Heart right ventricle (tissue), 16 donors: ENCODE measurements at places on chromosomes 12 and 14. TPM values are rescaled to one million over a fixed set of nuclear protein-coding genes. Genes with fewer than 3 reads are reported as not detected.

DNA sequence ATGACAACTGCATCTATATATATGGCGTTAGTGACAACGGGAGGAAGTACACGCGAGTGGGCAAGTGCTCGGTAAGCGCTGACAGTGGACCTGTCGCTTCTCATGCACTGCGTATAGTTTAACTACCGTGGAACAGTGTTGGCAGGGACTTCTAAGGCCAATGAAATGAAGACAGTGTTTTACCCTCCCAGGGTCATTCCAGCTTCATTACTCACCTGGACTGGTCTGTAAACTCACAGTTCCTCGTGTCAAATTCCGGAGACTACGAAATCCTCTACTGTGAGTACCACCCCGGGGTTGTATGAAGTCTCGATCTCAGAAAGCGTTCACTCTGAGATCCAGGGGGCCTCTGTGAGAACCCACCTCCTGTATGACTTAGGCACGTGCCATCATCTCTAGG lies 129.2 kb upstream of the EVL start:
- no peaks in the 10 kb centered on the region for H3K27me3 ChIP-seq
- no peaks in the 10 kb centered on the region for H3K4me1 ChIP-seq
- H3K4me3 ChIP-seq, result no peak overlapping the region
- H3K27ac ChIP-seq, result no peak overlapping the region
- H3K36me3 ChIP-seq, result peaks cover 45% of the 10 kb centered on the region
- DNase-seq, result no peak

Gene RPGRIP1
- 0.73 TPM for polyA plus RNA-seq

DNA sequence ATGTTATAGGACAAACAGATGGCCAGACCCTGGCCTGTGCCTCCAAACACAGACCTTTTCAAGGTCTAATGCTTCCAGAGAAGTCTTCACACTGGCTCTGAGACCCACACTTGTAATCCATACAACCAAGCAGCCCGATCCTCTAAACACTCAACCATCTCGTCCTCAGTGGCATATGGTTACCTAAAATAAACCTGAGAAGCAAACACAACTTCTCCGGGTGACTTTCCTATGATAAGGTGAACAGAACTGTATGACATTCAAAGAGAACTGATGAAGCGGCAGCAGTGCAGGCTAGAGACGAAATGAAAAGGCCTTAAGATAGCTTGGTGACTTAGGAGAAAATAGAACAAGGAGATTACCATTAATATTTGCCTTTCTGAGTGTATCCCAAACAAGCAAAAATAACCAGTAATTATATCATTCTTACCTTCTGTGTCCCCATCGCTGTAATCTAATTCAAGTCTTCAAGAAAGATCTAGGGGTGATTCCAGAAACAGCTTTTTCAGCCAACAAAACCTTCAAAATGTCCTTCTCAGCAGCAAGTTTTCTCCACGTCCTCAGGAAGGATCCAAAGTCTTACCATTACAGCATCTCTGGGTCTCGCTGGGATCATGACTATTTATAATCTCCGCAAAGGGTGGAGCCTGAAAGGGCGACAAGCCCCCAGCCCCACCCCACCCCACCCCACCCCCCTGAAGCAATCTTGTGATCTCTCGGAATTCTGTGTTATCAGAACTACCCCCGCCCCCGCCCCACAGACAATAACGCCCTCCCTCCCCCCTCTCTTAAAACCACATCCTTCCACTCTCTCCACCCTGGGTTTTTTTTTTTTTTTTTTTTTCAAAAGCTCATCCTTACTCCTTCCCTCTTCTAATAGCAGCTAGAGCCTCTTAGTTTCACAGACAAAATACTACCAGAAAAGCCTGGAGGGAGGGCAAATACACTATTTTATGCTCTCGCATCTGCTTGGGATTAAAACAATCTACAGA lies at the start of gene SLC2A3:
SLC2A3 (minus strand) TSS at position 598 of the 992 bp plus-strand sequence; CDS start at position 445, 153 bp downstream.
- H3K4me1 ChIP-seq, result peaks cover 34% of the 10 kb centered on the region
- DNase-seq, result peak; percentile 81
- H3K4me3 ChIP-seq, result peak within 1 kb of the TSS; percentile 68
- peaks cover 23% of the 10 kb centered on the region for H3K36me3 ChIP-seq

DNA sequence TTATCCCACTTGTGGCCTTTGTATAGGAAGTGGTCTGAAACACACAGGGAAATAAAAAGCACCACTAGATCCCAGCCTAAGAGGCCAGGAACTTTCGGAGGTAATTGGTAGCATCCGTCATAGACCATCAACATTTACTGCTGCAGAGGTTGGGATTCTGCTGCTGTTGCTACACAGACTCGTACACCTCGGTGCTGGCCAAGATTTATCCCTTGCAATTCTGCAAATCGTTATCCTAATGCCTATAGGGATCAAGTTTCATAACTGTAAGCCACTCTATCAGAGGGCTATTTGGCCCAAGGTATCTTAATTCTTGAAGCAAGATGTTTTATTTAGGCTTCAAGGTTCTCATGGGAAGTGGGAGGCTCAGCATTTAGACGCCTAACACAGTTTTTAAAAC lies 913.6 kb downstream of the GALC start:
- H3K36me3 ChIP-seq, result no peaks in the 10 kb centered on the region
- DNase-seq, result no peak
- H3K27me3 ChIP-seq, result no peaks in the 10 kb centered on the region
- no peaks in the 10 kb centered on the region for H3K4me1 ChIP-seq
- H3K27ac ChIP-seq, result no peak overlapping the region
- no peak overlapping the region for H3K4me3 ChIP-seq

DNA sequence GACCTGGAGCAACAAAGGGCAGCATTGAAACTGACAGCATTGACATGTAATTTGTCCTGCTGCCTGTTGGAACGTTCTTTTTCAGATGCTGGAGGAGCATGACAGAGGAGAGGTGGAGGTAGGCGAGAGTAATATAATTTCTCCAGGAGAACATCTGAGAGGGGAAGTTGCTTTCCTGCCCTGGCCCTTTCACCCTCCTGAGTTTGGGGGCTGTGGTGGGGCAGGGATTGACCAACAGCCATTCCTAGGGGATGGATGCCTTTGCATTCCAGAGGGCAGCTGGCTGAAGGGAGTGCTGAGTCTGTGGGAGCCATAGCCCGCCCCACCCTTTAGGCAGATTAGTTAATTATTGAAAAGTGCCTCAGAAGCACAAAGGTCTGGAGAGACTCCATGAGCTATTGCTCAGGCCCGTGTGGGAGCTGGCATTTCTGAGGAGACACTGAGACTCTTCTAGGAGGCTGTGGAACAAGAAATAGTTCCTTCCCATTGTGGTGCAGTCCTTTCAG lies 73.5 kb downstream of the ARF6 start:
- no peaks in the 10 kb centered on the region for H3K27me3 ChIP-seq
- no peaks in the 10 kb centered on the region for H3K4me1 ChIP-seq
- no peak overlapping the region for H3K27ac ChIP-seq
- H3K4me3 ChIP-seq, result no peak overlapping the region

DNA sequence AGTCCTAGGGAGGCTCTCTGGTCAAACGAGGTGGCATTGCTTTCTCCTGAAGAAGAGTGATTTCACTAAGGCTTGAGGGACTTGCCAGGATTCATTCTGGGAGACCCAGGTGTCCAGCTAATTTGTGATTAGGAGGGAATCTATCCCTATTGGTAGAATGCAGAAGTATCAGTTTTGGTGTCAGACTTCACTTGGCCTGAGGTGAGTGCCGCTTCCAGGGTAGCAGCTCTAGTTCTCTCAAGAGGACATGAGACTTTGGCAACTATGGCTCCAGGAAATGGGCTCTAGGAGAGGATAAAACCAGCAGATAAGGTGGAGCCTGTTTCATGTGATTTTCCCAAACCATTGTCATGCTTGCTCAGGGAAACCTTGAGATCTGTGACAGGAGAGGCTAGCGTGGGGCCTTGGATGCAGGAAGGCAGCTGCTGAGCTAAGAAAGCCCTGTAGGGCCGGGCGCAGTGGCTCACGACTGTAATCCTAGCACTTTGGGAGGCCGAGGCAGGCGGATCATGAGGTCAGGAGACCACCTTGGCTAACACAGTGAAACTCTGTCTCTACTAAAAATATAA lies 11.6 kb upstream of the TMEM117 start:
- H3K36me3 ChIP-seq, result no peaks in the 10 kb centered on the region
- no peaks in the 10 kb centered on the region for H3K4me1 ChIP-seq
- no peaks in the 10 kb centered on the region for H3K27me3 ChIP-seq
- no peak overlapping the region for H3K27ac ChIP-seq
- DNase-seq, result no peak

- peaks cover 43% of the 10 kb centered on the region for H3K27me3 ChIP-seq
- peaks cover 22% of the 10 kb centered on the region for H3K4me1 ChIP-seq
- peak overlapping the region; percentile 31 for H3K27ac ChIP-seq
- no peak overlapping the region for H3K4me3 ChIP-seq
These were observed 2.8 kb upstream of the KCNH3 start for GRCh38 chr12:49535921-49536525.

DNA sequence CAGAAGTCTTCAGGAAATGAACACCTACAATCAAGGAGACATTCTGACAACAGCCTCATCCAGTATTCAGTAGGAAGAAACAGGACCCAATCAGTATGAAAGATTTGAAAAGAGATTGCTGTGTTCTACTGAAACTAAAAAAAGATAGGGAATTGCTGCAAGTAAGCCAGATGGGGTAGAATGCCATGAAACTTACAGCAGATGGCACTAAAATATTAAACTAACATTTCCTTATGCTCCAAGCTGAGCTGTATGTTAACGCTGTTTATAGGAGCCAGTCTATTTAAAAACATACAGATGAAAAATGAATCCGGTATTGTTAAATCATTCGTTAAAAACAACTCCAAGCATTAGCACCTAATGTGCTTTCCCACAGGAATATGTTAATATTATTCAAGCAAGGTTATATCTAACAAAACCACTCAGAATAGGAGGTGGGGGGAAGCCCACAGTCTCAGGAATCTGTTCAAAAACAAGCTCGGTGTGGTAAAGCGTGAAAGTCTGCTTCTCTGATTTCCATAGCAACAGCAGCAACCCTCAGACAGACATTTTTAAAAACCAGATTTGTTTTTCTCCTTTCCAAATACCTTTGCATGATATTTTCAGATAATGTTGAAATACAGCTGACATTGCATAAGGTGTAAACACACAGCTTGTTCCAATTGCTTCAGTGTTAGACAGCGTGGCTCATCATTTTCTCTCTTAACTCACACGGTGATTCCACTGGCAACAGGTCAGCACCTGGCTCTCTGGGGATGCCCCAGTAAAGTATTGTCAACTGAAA lies 131.4 kb upstream of the CCDC175 start:
- H3K4me1 ChIP-seq, result no peaks in the 10 kb centered on the region
- H3K4me3 ChIP-seq, result no peak overlapping the region
- DNase-seq, result no peak

DNA sequence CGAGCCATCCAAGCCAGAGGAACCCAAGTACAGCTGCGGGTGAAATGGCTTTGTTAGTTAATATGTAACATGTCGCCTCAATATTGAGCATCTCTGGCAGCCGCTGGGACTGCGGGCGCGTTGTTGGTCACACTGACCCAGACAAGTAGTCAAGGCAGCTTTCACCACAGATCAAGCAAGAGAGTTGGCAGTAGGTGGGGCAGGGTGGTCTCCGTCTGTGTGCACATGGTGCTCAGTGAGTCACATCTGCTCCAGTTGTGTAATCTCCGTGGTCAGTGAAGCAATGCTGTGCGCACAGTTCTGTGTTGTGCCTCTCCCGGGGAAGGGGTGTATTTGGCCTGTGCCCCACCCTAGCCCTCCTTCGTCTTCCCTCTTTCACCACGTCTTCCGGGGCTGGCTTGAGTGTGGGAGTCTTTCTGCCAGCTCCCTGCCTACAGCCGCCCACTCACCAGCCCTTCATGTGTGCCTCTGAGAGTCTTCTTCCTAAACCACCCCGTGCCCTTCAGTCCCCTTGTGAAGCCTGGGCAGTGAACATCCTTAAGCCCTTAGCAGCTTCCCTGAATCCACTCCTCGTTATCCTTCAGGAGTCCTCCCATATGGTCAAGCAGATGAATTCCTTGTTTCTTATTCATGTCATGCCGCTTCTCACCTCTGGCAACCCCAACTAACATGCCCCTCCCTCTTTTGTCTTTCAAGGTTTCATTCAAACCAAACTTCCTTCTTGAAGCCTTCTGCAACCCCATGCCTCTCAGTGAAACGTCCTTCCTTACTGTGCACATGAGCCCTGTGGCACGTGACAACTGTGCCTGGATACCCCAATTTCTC lies 242.1 kb downstream of the CACNA1C start:
- no peak for DNase-seq
- H3K36me3 ChIP-seq, result no peaks in the 10 kb centered on the region
- H3K4me1 ChIP-seq, result peaks cover 97% of the 10 kb centered on the region
- no peaks in the 10 kb centered on the region for H3K27me3 ChIP-seq

Gene GPR137C
- polyA plus RNA-seq, result 1.4 TPM

DNA sequence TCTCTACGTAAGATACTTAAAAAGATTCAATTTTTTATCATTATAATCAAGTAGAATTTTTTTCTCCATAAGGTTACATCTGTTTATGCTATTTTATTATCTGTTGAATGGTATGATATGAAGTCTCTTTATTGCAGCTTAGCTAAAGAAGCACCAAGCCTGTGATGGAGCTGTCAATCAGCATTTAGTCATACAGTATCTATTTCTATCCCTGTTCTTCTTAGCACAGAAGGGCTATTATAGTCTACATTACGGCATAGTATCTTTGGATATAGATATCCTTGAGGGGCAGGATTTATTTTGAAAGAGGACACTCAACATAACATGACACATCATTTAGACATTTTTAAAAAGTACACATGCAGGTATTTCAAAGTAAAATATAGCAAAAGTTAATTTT lies 277.1 kb downstream of the FOXG1 start:
- no peaks in the 10 kb centered on the region for H3K27me3 ChIP-seq
- DNase-seq, result no peak
- no peaks in the 10 kb centered on the region for H3K36me3 ChIP-seq

DNA sequence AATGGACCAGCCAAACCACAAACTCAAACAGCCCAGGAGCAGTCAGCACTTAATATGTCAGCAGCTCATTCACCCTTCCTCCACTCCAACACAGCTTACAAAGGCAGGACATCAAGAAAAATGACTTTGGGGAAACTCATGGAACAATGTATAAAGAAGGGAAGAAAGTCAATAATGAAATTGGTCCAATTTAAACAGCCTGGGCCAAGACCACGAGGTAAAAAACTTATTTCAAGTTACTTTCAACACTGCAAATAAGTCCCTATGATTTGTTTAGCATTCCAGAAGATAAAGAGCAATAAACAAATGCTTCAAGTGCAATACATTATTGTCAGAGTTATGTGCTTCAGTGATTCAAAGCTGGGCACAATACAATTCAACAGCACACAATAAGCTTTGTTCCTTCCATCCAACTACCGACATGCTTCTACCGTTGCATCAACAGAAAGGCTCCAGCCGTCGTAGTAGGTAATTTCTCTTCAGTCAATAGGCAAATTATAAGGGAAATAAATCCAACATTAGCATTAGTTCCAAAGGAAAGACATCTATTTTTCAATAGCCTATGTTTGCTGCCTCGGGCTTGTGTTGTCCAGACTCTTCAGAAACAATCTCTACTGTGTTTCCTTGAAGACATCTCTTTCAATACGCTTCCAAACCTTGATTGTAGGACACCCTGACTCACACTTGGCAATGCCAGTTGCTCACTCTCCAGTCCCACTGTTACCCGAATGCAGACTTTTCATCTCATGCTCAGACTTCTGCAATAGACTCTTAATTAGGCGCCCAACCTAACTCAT lies 225.7 kb downstream of the NUAK1 start:
- no peak for DNase-seq
- no peaks in the 10 kb centered on the region for H3K27me3 ChIP-seq
- H3K36me3 ChIP-seq, result no peaks in the 10 kb centered on the region
- no peaks in the 10 kb centered on the region for H3K4me1 ChIP-seq

Gene FBXO34
- polyA plus RNA-seq, result 8.9 TPM

Gene TMCC3
- polyA plus RNA-seq, result 2.6 TPM

GRCh38 chr12:9204380-9204779 lies 3.8 kb downstream of the PZP start:
- no peaks in the 10 kb centered on the region for H3K36me3 ChIP-seq
- H3K4me1 ChIP-seq, result no peaks in the 10 kb centered on the region
- H3K27ac ChIP-seq, result no peak overlapping the region

Gene ITGB7
- 0.55 TPM for polyA plus RNA-seq
